ENCODE measurements at places on chromosomes 7 and 10.

DNA sequence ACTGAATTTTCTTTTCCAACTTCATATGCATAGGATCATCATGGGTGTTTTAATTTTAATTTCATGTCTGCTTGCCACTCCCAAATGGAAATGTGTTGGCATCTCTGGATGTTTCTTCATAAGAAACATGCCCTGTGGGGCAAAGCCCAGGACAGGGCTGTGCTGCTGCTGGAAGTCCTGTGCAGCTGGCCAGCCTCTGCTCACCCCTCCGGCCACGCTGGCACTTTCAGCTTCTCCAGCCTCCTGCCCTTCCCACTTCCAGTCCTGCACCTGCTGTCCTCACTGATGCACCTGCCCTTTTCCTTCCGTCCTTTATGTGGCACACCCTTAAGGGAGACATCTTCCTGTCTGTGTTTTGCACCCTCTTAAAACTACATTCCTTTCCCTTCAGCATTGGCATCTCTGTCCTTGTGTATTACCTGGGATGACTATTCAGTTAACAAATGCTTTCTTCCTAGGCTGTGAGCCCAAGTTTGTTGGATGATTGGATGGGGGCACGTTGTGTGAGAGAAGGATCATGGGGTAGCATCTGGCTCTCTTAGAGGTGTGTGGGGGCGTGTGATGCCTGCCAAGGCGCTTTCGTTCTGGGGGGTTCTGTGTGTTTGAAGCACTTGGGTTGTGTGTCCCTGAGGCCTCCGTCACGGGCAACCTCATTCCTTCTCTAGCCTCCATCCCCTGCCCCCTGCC, 56.8 kb downstream of the TCF7L2 start:
- no peak for DNase-seq

DNA sequence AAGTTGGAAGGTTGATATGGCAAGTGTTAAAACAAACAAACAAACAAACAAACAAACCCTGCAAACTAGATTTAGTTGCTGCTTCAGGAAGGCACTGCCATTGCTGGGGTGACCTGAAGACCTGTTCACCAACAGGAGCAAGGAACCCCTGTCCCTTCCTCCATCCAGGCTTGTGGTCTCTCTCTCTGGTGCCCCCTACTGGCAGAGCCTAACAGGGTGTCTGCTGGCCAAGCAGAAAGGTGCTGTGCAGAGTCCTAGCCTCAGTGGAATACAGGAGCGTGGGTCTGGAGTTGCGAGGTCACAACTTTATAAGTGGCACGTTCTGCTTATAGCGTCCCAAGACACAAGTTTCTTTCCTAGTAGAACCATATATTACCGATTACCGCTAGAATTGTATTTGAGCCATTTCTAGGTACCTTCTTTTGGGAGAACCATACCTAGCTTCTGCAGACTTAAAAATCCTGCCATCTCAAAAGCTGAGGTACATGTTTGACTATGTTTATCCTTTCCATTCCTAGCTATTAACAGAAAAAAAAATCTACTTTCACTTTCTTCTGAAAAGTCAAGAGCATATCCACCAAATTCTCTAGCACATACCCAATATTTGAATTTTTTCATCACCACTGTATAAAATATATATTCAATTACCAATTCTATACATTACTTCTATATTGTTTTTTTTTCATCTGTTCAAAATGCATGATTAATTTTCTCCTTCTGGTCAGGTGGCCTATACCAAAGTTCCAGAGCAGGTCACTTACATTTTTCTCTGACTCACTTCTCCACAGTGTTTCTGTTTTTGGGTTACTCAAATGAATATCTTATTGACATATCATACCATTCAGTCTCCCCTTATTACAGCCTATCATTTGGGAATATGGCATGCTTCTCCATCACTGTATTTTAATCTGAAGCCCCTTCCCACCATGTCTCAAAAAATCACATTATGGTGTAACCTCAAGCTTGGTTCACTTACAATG, 29.1 kb upstream of the CALD1 start:
- peak; percentile 50 for DNase-seq

DNA sequence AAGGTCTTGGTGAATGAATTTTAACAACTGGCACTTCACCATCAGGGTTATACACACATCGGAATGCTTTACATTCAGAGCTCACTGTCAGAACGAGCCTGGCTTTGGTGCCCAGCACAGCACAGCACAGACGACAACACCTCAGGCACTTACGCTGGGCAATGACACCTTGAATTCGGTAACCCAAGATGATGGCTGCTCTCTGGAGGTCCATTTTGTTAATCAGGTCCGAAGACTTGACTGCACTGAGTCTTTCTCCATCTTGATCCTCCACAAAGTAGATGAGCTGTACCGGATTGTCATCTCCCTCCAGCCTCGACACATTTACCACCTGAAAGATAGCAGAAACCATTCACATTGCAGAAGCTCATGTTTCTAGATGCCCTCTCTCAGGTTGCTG, 82.4 kb downstream of the KIAA1549 start:
- no peak for DNase-seq

- no peak for DNase-seq
Observed at GRCh38 chr10:103793920-103794883, 61.2 kb downstream of the SH3PXD2A start.

DNA sequence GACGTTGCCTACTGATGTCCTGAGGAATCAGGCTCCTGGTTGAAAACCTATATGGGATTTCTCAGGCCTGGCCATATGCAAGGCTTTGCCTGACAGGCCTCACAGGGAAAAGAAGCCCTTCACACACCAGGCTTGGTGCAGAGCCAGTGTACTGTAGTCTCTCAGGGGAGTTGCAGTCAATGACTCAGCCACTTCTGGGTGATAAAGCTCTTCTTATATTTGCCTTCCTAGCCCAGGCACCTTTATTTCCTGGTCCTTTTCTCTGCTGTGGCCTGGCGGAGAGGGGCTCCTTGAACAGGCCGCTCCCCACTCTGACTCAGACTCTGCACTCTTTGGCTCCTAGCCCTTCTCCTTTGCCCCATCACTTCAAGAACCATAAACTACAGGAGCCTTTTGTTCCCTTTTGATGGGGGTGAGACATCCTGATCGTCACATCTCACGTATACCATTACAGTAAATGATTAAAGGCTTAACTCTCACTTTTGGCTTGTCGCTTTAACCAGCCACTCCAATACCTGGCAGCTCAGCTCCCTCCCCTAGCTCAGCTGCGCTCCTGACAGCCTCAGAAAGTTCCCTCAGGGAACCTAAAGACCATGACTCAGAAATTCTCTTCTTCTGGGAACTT, 33.5 kb downstream of the DPY19L1 start:
- no peak for DNase-seq

GRCh38 chr10:2509081-2509531, 558.2 kb upstream of the PFKP start:
- DNase-seq = no peak

DNA sequence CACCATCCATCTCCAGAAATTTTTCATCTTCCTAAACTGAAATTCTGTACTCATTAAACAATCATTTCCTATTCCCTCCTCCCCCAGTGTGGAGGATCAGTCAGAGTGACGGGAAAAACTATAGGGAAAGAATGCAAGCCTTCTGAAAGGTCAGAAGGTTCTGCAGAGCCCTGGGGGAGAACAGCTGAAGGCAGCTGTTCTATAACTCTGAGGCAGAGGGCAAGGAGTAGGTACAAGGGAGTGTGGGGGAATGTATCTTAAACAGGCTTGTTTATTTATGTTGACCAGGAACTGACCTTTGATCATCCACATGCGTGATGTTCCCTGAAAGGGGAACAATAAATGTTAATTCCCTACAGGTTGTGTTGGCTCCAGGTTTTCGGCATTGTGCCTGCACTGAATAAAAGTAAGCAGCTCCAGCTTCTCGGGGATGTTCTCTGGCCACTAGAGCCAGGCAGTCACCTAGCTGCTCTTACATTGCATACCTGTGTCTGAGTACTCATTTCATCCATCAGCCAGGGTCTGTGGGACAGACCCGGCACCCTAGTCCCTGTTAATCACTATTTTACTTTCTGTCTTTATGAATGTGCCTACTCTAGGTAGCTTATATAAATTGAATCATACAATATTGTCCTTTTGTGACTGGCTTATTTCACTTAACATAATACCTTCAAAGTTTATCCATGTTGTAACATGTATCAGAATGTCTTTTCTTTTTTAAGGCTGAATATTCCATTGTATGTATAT, 5.8 kb downstream of the IFIT1 start:
- no peak for DNase-seq

Measured in B cell (primary cell).